ENCODE measurements at places on chromosomes 6 and 20.
A peak's percentile ranks its signal among the peaks of the same experiment; 100 is the strongest.

- DNase-seq, result no peak
These were observed 33.1 kb downstream of the SRC start for GRCh38 chr20:37378785-37379598.

DNA sequence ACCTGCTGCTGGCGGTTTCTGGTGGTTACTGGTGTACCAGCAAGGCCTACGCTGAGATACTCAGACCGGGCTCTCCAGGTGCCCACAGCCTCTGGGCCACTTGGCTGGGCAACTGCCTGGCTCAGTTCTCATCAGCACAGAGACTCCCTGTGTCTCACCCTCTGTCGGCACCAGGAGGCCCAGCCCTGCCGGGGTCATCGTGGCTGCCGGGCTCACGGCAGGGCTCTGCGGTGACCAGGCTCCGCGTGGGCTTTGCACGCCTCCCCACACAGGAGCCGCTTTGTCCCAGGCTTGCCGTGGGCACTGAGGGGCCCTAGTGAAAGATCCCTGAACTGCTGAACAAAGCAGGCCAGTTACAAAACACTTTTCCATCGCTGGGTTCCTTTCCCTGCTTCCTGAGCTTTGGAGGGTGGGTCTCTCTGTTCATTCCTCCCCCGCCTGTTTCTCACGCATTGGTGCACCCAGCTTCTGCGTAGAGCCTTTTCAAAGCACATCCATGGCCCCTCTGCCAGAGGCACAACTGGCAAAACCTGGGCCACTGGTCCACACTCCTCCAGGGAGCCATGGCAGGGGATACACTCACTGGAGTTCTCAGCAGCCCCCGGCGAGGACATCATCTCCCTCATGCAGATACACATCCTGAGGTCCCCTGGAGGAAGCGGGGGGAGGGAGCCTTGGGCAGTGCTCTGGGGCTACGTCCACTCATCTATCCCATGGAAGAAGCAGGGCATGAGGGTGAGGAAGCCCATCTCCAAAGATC is 117.0 kb downstream of the NFATC2 start:
- DNase-seq, result no peak

GRCh38 chr6:159790149-159790955 is at the start of gene MRPL18:
MRPL18 (plus strand) TSS chr6:159790467; CDS start chr6:159790588, 121 bp downstream.
- peak; percentile 70 for DNase-seq

DNA sequence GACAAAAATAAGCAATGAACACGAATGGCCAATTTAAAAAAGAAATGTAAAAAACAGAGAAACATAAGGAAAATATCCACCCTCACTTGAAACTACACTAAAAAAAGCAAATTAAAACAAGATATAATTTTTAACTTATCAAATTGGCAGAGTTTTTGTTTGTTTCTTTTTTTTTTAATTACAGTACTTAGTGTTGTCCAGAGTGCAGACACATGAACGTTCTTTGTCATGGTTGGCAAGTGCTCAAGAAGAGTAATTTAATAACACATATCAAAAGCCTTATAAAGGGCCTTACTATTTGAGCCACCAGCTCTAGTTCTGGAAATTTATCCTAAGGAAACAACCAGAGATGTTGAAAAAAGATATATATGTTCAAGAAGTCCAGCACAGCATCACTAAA is 142.3 kb downstream of the ATXN1 start:
- no peak for DNase-seq

- DNase-seq, result no peak
These were observed 170.9 kb downstream of the TTLL2 start for GRCh38 chr6:167495506-167496401.

DNA sequence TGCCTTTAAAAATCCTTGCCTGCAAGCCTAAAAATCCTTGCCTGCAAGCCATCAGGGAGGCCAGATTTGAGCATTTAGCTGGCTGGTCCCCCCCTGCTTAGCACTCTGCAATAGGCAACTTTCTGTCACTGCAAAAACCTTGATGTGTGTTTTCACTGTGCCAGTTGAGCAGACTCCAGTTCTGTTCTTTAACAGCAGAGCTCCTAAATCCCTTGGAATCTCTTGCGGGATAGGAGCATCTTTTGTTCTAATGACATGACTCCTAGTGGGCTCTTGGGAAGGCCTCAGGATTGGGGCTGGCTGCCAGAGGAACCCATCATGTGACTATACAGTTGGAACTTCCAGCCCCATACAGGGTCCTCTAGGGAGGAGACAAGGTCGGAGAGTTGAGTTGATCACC is 50.4 kb downstream of the FAM184A start:
- DNase-seq, result no peak

- no peak for DNase-seq
These were observed 393 bp downstream of the RUNX2 start for GRCh38 chr6:45328523-45328922.

DNA sequence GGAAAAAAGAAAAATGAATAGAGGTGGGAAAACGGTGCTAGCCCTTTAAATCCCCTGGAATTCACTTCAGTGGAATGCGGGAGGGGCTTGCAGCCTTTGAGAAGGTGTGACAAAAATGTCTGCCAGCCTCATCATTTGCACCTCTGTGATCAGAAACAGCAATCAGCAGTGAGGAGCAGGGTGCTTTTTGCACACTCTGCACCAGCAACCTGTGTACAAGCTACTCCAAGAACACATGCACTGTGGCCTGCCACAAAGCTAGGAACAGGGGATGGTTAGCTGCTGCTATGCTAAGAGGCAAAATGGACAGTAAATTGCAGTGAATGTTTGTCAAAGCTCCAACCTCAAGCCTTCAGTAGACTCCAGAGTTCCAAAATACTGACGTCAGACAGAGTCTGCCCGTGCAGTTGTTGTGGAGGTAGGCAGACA is 29.7 kb downstream of the GINS1 start:
- DNase-seq, result no peak

DNA sequence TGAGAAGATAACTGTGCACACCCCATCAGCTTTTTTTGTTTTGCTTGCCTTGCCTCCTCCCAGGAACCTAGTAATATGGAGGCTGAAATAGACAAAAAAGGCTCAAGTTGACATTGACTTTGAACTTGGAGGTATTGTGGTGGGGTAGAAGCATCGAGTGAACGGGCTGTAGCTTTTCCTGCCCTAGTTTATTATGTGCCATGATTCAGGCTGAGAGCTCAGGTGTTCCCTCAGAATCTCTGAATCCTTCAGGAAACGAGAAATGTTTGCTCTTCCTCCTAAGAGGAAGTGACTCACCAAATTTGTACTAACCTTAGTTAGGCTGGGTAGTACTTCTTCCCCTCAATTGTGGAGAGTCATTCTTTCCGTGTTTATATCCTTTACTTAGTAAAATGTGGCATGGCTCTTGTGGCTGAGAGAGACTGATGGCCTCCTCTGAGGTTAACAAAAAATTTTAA is 98.8 kb downstream of the SASH1 start:
- peak; percentile 28 for DNase-seq

DNA sequence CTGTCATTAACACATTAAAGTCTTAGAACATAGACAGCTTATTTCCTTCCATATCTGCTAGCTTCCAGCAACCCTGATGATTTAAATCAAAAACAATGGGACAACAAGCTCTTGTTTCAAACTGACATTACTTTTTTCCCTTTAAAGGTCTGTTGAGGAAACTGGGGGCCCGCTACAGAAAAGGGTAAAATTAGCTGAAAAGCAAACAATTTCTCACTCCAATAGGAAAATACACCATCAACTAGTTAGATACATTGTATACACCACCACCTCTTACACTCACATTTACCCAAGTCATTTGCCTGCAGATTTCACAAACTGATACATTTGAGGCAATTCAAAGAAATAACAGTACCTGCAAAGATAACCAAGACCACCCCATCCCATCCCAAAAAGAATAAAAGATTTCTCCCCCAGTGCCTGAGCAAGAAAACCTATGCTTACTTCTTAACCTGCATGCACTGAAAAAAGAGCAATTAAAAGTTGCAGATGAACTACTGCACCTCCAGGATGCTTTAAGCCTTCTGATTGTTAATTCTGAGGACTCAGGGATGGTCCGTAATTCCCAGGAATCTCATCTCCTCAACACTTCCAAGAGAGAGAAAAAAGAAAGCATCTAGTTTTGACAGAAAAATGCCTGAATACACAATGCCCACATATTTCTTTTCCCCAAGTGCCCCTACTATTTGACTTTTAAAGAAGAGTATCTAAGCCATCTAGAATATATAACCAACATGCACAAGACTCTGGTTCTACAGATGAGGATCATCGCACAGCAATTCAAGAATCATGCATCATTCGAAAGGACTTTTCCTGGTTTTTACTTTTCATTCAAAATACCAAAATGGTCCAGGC is 5.6 kb downstream of the ZMYND8 start:
- DNase-seq, result no peak

- DNase-seq, result no peak
These were observed 296.1 kb downstream of the TENT5A start for GRCh38 chr6:81456416-81456815.

GRCh38 chr20:1022871-1023270 is 20.8 kb upstream of the RSPO4 start:
- DNase-seq, result no peak

- no peak for DNase-seq
These were observed 79.2 kb downstream of the CBFA2T2 start for GRCh38 chr20:33568868-33569801.

- DNase-seq, result no peak
These were observed 92.7 kb downstream of the AGPAT4 start for GRCh38 chr6:161181121-161181520.

DNA sequence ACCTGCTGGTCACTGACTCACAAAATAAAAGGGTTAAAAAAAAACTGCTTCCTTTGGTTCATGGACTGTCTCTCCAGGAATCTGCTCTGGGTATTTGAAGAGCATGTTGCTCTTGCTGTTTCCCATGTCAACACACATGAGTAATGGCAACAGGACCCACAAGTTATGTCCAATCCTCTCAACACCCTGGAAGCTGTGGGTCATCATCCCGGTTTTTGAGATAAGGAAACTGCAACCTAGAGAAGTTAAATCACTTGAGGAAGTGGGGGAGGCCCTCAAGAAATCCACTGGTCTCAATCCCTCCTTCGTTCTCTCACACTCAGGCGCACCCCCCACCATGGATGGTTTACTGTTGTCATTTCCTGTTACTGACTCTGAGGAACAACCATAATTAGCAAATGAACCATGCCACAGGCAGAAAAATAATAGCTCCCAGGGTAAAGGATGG is 12.4 kb downstream of the MAP1LC3A start:
- DNase-seq, result no peak

DNA sequence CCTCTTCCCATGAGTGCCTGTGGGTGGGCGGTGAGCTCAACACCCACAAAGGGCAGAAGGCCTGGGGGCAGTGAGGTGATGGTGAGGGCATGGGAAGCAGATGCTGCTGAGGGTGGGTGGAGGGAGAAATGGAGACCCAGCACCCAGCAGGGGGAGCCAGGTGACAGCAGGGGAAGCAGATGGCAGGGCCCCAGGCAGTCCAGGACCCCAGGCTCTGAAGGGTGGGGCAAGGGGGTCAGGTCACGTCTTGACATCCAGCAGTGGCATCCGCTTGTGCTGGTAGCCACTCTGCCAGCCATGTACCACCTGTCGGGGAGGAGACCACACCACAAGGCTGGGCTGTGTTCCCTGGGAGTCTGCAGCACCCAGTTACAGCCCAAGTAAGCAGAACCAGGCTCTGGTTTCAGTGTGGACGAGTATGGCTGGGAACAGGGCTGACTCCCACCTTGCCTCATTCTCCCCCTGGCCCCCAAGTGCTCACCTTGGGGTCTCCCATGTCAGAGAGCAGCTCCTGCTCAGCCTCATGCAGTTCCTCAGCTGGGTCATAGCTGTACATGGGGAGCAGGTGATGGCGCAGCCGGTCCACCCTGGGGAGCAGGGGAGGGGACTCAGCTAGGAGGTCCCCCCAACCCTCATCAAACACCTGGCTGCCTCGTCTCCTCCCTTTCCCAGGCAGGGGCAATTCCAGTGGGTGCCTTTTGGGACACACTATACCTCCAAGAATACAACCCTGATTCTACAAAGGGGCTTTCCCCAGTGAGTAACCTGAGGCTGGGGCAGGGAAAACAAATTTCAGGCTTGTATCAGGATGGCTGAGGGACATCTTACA is 2.0 kb downstream of the SMIM29 start:
- peak; percentile 9 for DNase-seq

GRCh38 chr6:90953405-90954161 is 366.7 kb upstream of the MAP3K7 start:
- no peak for DNase-seq

DNA sequence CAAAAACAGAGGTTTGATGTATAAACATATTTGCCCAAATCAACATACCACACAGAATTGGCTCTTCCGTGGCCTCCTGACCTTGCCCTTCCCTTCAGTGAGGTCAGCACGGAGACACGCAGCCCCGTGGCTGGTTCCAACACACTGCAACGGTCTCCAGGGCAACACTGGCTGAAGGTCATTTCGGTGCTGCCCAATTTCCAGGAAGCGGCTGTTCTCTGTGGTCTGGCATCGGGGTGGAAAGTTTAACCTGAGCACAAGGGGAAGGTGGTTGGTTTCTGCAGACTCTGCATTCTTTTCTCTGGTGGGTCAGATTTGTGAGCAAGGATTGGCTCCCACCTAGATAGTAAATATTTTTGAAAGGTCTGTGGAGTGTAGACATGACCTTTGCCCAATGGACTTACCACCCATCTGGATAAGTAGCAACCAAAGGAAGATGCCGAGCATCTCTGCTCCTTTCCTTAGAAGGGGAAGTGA is 177.6 kb upstream of the PHACTR1 start:
- DNase-seq, result no peak

DNA sequence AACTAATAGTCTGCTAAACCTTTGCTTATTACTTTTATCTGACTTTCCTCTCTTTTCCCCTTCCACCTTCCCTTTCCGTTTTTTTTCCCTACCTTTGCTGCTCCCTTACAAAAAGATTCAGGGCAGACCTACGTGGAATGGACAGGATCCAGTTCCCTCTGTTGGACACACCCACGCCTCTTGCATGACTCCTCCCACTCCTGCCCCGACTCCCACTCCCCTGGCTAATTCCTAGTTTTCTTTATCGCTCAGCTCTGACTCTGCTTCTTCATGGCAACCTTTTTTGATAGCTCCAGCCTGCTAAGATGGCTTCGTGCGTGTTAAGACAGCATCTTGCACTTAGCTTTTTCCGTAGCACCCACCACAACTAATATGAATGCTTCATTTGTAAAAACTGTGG is 715.6 kb upstream of the NRSN1 start:
- DNase-seq, result no peak

- DNase-seq, result no peak
These were observed 61.5 kb upstream of the FNDC1 start for GRCh38 chr6:159107451-159108260.

DNA sequence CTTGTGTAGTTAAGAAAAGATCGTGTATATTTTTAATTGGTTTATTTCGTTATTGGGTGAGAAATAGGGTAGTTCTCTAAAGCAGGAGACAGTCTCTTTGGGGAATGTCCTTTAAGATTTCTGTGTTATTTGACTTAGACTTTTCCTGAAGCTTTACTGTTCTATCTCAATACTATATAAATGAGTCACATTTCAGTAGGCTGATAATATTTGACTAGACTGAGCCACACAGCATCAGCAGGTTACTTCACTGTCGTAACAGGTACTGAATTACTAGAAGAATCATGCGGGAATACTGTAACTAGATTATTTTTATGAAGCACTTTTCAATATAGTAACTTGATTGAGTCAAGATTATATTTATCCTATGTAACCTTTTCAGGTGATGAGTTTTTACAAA is 1.4 kb downstream of the SMAP1 start:
- DNase-seq, result no peak
